ENCODE measurements at places on chromosomes 7 and 10. TPM values are rescaled to one million over a fixed set of nuclear protein-coding genes. Genes with fewer than 3 reads are reported as not detected.
A peak's percentile ranks its signal among the peaks of the same experiment; 100 is the strongest.

Gene FAM200A
- 4.9 TPM for total RNA-seq

Gene CPA5
- not detected for total RNA-seq

Gene LEP
- 0.30 TPM for total RNA-seq

Gene ARMS2
- total RNA-seq: 0.92 TPM

Gene CAMK2B
- 149 TPM for total RNA-seq

Gene PITRM1
- 85.3 TPM for total RNA-seq

Gene BLVRA
- total RNA-seq: 48.6 TPM

Gene SEM1
- 55.3 TPM for total RNA-seq

Gene UCN3
- total RNA-seq: not detected

Gene NRCAM
- total RNA-seq: 0.57 TPM

Gene ANKRD16
- total RNA-seq: 3.9 TPM

- no peak for DNase-seq
These were observed 35.0 kb downstream of the GPR141 start for GRCh38 chr7:37718585-37718984.

- DNase-seq: no peak
These were observed 957 bp upstream of the ANKRD2 start for GRCh38 chr10:97571622-97572021.

DNA sequence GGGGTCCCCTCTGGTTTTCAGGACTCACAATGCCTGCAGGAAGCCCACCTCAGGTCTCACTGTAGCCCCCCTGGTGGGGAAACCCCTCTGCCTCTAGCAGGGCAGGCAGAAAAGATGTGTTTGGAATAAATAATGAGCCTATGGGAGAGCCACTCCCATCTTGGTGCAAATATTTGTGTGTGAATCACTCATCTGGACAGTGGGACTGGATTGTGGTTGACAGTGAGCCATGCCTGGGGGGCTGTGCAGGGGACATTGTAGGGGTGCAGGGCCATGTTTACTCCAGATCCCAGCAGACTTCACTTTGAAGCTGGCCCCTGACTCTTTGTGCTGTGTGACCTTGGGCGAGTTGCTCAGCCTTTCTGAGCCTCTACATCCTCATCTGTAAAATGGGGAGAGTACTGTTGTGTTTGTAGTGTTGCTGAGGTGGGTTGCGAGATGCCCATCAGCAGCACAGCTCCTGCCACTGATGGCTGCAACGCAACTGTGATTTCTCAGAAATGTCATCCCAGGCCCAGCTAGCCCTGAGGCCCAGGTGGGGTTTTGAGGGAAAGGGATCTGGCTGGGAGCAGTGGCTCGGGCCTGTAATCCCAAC lies 20.7 kb downstream of the GTF2IRD1 start:
- no peak for DNase-seq

- DNase-seq: no peak
These were observed 182.0 kb downstream of the CUX1 start for GRCh38 chr7:101999393-101999792.

GRCh38 chr10:46229144-46229563 lies 57.6 kb upstream of the ANTXRL start:
- peak; percentile 39 for DNase-seq

- peak; percentile 71 for DNase-seq
These were observed 5.3 kb upstream of the KCNIP2 start for GRCh38 chr10:101848894-101849351.

GRCh38 chr10:31888442-31888841 lies 40.2 kb downstream of the ARHGAP12 start:
- no peak for DNase-seq

DNA sequence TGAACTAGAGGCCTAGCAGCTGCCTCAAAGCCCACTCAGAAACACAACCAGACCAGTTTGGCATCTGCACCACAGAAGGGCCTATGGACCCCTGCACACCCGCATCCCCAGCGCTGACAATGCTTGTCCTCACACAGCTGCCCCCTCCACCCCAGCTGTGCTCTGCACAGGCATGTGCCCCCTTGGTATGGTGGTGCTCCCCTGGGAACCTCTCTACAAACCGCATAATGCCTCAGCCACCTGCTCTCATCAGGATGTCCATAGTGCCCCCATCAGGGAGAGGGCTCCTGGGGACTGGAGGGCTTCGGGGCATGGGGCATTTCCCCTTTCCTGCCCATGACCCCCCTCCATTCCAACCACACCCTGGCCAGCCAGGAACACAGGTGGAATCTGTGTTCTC lies 347.5 kb downstream of the GRID1 start:
- no peak for DNase-seq

DNA sequence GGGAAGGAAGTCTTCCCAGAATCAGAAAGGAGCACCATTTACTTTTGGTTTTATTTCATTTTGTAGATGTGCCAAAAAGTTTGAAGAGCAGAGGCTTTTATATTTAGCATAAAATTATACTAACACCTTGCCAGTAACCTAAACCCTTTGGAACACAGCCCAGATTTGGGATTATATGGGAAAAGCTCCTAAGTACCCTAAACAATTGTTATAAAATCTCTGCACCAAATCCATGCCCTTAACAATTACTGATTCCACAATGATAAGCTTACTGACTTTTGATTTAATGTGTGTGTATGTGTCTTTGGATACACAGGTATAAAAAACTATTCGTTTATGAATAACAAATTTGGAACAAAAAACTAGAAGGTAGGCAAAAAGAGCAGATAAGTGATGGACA lies 39.0 kb upstream of the TMEM229A start:
- no peak for DNase-seq

GRCh38 chr7:92487804-92488203 lies 10.1 kb upstream of the ERVW-1 start:
- DNase-seq: no peak

- DNase-seq: no peak
These were observed 340.8 kb downstream of the KCNMA1 start for GRCh38 chr10:77296534-77297392.

- DNase-seq: no peak
These were observed 352.3 kb upstream of the PODXL start for GRCh38 chr7:131908714-131909113.

- peak; percentile 67 for DNase-seq
These were observed 1.0 kb upstream of the KNDC1 start for GRCh38 chr10:133158756-133159610.

DNA sequence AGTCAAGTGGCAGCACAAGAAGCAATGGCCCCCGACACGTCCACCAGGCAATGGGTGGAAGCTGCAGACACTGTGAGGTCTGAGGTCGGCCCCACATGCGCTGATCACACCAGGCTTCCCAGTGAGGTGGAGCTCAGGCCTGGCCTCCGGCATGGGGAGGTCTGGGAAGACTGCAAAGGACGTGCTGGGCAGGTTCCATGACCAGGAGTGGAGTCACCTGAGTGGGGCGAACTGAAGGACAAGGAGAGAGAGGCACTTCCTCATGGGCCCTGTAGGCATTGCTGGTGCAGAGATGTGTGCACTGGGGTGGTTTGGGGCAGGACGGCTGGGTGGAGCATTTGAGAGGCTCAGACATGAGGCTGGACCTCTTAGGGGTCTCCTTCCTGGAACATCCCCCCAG lies 35.1 kb downstream of the C10orf120 start:
- no peak for DNase-seq

DNA sequence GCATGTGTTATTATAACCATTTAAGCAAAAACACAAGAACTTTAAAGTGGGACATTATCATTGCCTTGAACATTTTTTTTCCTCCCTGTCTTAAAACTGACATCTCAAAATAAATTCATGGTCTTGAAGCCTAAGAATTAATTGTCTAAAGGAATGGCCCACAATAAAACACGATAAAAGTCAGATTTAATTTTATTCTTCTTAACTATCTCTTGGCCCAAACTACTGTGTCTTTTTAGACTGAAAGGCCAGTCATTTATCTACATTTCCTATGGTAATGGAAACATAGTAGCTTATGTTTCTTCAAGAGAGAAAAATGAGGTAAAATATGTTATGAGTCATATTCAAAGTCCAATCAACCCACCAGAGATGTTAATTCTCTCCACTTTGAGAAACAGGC lies 24.4 kb upstream of the ETV1 start:
- DNase-seq: no peak

DNA sequence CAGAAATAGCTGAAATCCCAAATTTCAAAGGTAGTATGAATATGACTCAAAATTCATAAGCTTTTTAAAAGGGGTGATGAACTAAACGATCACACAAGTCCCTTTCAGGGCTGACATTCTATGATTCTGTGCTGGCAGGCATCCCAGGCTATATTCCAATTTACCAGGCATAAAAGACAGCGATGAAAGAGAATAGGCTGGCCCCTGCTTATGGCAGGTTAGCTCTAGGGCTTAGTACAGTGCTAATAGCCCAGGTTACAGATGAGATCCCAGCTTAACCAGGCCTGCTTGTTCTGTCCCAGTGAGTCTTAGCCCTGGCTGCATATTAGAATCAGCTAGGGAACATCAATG lies 56.4 kb downstream of the CDHR3 start:
- DNase-seq: no peak

- no peak for DNase-seq
These were observed 22.3 kb downstream of the AGK start for GRCh38 chr7:141573511-141573910.

GRCh38 chr7:7519528-7519927 lies 16.1 kb downstream of the COL28A1 start:
- DNase-seq: no peak

GRCh38 chr7:151039850-151040548 lies 8.3 kb upstream of the ASIC3 start:
- DNase-seq: no peak

DNA sequence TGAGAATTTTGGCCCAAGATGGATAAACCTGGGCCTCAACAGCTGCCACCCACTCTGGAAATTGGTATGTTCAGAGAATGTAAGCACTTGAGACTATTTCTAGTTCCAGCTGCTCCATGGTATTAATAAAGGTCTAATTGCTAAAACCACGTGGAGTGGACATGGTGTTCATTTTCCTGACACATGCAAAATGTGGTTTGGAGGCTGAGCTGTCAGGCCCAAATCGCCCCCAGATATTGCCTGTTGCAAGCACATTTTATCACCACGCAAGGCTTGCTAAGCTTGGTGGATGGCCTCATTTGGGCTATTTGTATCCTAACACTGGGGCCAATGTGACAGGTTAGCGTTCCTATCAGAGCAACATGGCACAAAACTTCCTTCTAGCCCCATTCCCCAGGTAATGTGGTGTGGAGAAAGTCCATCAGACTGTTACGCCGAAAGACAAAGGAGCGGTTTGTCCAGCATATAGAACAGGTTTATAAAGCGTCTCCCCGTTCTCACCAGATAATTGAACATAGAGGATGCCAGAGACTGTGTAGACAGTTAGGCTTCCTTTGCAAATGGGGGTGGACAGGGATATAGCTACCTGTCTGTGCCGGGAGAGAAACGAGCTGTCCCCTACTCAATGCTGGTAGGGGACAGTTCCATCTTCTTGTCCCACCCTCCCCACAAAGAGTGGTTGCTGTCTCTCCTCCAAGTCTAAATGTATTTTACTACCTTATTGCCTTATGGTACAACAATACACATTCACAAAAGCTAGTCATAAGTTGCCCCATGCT lies 78.0 kb upstream of the ANKRD1 start:
- no peak for DNase-seq

GRCh38 chr7:117648203-117648866 lies 168.5 kb downstream of the CFTR start:
- DNase-seq: no peak

DNA sequence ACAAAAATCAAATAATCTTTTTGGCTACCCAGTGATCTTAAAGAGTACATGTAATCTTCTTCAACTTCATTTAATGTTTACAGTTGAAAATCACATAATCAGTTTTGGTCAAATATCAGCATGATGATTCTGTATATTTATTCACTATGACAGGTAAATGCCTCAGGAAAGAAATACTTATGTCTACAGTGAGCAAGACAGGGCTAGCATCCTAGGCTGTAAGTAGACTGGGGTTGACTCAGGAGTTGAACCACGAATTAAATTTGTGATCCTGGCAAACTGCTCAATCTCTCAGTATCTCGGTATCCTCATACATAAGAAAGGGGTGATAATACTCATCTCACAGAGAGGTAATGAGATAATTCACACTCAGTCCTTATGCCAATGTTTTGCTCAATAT lies 71.8 kb downstream of the SEMA3D start:
- DNase-seq: no peak

- no peak for DNase-seq
These were observed 219.2 kb downstream of the C7orf25 start for GRCh38 chr7:42692621-42693020.

- no peak for DNase-seq
These were observed 140.9 kb downstream of the ABCA13 start for GRCh38 chr7:48312151-48312550.
